ENCODE measurements at places on chromosomes 6 and 20.
A peak's percentile ranks its signal among the peaks of the same experiment; 100 is the strongest.

- DNase-seq, result no peak
These were observed 13.7 kb downstream of the TBXT start for GRCh38 chr6:166153966-166154365.

GRCh38 chr20:42095221-42095620 lies 477.0 kb upstream of the CHD6 start:
- DNase-seq, result no peak

GRCh38 chr6:27948237-27948636 lies 8.8 kb upstream of the OR2B6 start:
- no peak for DNase-seq

DNA sequence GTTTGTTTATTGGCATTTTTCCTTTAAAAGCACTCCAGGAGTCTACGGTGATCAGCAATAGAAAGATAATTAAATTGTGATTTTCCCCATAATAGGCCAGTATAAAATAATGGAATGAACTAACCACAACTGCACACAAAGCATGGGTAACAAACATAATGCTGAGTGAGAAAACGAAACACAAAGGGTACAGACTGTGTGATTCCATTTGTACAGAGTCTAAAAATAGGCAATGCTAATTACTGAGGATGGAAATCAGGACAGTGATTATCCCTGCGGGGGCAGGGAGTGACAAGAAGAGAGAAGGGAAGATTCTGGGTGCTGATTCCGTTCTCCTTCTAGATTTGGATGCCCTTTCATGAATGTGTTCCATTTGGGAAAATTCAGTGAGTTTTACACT lies 478.1 kb downstream of the PREX1 start:
- no peak for DNase-seq

- DNase-seq, result peak; percentile 43
These were observed 190.3 kb downstream of the TENT5A start for GRCh38 chr6:81562169-81562568.

DNA sequence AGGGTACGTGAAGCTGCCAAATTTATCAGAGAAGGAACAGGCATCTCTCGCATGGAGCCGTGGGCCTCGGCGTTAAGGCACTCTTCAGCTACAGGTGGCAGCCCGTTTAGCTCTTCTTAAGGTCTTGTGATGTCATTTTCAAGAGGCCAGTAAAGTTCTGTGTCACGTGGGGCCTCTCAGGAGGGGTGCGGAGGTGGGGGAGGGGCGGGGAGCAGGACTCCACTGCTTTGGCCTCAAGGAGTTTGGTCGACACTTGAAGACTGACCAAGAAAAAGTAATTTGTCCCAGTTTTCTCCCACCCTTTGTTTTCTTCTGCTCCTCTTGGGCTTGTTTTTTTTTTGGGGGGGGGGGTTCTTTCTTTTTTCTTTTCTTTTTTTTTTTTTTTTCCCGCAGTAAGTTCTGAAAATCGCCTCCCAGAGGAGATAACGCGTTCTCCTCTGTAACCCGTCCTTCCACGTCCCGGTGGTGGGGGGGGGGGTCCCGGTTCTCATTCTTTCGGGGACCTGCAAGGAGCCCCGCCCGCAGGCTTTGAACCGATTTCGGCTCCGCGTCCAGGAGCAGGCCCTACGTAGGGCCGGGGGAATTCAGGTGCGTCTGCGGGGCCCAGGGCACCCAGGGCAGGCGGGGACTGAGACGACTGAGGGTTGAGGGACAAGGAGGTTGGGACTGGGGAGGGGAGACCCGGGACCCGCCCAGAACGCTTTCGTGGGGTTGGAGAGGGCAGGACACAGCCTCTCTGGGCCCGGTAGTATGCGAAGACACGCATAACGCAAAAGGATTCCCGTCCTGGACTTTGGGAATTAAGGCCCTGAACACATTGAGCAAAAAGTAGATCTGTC lies 26.0 kb downstream of the GPX6 start:
- peak; percentile 23 for DNase-seq

- DNase-seq, result no peak
These were observed 94.5 kb upstream of the MARCKS start for GRCh38 chr6:113762641-113763040.

DNA sequence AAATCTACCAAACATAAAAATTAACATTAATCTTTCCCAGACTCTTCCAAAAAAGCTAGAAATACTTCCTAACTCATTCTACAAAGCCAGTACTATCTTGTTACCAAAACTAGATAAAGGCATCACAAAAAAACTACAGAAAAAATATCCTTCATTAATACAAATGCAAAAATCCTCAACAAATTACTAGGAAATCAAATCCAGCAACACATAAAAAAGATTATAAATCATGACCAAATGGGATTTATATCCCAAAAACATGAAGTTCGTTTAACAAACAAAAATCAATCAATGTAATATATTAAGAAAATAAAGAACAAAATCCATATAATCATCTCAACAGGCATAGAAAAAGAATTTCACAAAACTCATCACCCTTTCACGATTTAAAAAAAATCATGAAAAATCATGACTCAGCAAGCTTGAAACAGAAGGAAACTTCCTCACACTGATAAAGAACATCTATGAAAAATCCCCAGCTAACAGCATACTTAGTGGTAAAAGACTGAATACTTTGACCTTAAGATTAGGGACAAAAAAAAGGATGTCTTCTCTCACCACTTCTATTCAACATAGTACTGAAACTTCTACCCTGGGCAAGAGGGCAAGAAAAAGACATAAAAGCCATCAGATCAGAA lies 43.2 kb downstream of the RANBP9 start:
- no peak for DNase-seq

DNA sequence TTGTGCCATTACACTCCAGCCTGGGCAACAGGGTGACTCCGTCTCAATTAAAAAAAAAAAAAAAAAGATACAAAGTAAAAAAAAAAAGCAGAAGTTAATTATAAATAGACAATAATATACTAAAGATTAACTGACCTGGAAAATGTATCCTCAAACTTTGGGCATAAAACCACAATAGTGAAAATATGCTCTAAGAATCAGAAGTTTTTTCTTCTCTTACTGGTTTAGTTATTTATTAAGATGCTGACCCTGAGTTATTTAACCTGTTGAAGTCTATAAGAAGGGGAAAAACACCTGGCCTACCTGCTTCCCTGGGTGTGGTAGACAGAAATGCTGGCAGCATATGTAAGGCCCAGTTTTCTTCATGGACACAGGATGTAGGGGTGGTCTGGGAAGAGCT lies 133.7 kb upstream of the MLIP start:
- no peak for DNase-seq

- no peak for DNase-seq
These were observed 77.9 kb upstream of the CITED2 start for GRCh38 chr6:139452148-139452876.

DNA sequence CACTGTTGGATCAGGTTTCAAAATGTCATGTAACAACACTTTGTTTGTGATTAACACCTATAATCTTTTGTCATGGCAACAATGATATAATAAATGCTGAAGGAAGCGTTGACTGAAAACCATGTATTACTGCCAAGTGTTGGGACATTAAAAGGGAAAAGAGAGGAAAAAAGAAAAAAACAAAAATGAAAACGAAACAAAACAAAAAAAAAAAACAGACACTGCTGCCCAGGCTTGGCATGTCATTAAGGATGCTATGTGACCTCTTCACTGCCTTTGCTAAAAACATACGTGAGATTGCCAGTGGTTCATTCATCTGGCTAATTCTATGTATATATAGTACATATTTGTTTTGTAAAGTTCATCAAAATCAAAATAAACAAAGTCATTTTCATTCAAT lies 516.7 kb upstream of the RNF217 start:
- DNase-seq, result no peak

DNA sequence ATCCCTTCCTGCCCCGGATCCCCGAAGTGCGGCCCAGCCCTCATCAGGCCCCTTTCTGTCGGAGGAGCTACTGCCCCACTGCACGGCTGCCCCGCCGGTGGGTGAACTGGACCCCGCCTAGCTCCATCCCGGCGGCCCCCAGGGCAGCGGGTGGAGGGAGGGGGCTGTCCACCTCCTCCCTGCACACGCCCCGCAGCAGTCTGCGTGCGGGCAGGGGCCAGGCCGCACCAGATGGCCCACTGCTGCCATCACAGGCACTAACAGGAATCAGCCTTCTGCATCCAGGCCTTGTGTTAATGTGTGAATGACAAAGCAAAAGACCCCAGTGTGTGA lies 54.9 kb upstream of the UNC93A start:
- DNase-seq, result no peak

DNA sequence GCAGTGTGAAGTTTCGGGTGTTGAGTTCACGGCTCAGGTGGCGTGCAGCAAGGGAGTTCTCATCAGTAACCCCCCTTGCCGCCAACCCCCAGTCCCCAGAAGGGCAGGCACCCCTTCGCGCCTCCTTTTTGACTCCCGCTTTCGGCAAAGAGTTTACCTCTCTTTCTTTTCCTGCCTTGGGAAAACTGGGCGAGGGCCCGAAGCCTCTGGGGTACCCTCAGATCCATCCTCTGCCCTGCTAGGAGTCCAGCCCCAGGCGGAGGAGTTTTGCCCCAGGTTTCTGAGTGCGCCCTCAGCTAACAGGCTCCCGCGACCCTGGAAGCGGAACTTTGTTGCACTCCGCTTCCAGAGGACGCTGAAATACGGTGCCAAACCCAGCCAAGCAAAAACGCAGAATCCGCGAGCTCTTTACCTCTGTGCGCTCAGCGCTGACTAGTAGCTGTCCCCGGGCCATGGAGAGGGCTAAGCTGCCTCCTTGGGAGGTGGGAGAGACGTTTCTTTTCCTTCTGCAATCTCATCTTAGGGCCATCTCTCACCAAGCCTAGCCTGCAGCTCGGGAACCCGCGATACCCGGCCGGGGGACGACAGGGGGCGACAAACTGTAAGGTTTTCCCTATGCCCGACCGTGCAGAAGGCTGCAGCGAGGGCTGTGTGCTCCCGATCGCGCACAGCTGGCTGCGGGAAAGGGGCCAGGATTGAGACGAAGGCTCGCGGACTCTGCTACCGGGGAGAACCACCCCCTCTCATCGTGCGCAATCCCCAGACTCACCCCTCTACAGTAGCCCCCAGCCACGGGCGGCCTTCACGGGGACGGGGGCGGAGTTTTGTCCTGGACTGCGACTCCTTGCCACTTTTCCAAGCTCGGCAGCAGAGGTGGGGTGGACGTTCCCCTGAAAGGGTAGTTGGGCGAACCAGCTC lies 2.7 kb upstream of the PAX1 start:
- no peak for DNase-seq

DNA sequence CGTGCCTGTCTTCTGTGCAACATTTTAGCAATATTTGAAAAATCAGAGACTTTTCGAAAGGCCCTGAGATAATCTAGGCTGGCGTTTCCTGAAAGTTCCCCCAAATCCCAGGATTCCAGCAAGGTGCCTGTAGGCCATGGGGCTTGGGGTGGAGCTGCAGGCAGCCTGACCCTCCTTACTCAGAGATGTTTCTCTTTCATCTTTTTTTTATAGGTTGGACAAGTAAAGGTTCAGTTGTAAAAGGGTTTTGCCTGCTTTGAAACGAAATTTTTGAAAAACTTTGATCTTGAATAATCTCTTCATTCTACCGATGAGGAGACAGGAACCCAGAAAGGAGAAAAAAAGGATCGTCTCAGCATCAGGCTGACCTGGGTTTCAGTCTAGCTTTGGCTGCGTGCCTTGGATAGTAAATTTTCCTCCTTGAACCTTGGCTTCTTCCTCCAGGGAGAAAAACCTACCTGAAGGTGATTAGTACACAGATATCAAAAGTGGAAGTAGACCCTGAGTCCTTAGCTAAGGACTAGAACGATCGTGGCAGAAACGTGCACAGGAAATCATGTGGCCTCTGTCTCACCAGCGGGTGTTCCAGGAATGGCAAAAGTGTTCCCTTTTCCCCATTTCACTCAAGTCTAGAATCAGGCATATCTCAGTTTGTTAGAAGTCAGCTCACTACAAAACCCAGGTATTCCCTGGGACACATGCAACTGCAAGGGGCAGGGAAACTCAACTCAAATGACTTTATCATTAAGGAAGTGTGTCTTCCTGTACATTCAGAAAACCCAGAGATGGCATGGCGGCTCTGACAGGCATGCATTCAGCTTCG lies 128.2 kb upstream of the PTPN1 start:
- DNase-seq, result no peak

- DNase-seq, result no peak
These were observed 52.1 kb downstream of the KCNK5 start for GRCh38 chr6:39177130-39177529.

GRCh38 chr20:38196592-38196991 lies 31.5 kb upstream of the TGM2 start:
- DNase-seq, result no peak

- DNase-seq, result peak; percentile 11
These were observed 75.4 kb upstream of the LAMA2 start for GRCh38 chr6:128807577-128807976.

- DNase-seq, result no peak
These were observed 45.3 kb downstream of the RNF24 start for GRCh38 chr20:3970016-3970415.

GRCh38 chr20:17766226-17766625 lies 66.5 kb downstream of the BANF2 start:
- DNase-seq, result no peak

GRCh38 chr6:5214570-5215052 lies 46.1 kb downstream of the LYRM4 start:
- peak; percentile 54 for DNase-seq

DNA sequence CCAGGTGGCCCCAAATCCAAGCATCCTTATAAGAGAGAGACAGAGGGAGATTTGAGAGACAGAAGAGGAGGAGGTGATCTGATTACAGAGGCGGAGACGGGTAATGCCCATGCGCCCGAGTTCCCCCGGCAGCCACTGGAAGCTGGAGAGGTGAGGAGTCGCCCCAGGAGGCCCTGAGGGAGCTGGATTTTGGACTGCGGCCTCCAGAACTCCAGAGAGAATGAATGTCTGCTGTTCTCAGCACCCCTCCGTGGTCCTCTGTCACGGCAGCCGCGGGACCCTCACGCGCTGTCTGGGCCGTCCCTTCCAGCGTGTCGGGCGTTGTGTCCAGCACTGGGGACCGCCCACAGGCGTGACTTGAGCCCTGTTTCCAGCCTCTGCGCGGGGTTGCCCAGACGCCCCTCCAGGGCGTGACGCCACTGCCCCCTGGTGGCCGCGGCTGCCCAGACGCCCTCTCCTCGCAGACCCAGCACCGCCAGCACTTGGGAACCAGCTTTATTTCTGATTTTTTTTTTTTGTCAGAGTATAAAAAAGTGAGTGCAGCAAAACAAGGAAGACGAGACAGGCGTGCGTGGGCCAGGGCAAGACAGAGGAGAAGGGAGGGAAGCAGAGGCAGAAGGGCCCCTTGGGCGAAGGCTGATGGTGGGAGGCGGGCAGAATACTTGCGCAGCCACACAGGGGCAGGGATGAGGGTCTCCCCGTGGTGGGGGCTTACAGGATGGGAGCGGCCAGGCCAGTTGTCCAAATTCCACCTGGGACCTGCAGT lies 4.1 kb upstream of the ZNF512B start:
- DNase-seq, result peak; percentile 55

- DNase-seq, result no peak
These were observed 1.5 kb upstream of the COL9A3 start for GRCh38 chr20:62815066-62815991.

DNA sequence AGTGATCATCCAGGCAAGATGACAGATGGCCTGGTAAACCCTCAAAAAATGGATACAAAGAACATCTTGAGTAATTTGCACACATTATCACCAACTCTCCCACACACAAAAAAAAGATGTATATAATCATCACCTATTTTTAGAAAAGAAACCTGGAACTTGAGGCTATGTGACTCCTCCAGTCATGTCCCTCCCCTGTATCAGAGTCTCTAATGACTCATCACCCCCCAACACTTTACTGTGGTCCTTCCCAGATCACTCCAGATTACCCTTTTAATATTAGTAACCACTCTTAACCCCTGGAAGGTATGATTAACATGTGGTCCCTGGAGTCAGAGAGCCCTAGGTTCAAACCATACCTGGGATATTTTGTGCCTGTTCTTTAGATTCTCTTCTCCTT lies 144.8 kb downstream of the ZNF217 start:
- DNase-seq, result no peak

Measured in AG04450 (cell line).